ENCODE measurements at places on chromosomes 4 and X.

GRCh38 chr4:161336016-161336530 lies 827.7 kb downstream of the FSTL5 start:
- no peak for DNase-seq

DNA sequence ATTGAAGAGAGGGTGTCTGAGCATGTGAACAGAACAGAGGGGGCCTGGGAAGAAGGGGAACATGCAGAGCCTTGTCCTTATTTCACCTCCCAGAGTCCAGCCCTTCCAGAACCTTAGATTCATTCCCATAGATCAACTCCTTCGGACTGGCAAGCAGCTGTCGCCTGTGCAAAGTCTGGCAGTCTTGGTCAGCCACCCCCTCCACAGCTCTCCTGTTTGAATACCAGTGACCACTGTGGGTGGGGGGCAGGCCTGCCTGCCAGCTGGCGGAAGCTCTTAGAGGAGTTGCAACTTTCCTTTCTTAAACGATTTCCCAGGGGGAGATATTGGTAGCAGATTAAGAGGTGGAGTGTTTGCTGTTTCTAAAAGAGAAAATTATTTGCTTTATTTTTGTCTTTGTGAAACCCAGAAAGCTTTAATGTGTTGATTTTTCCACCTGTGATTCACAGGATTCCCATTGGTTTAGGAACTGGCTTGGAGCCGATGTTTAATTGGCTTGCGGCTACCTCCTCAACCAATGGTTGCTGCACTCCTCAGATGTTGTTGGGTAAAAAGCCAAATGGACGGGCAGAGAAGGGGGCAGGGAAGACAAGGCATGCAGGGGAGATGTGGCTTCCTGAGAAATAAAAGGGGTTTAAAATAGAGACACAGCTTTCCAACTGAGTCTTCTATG lies 62.2 kb upstream of the PRPS1 start:
- peak; percentile 84 for DNase-seq

- peak; percentile 63 for DNase-seq
Observed at GRCh38 chrX:151458824-151459223, 61.8 kb downstream of the VMA21 start.

- peak; percentile 82 for DNase-seq
Observed at GRCh38 chr4:8394061-8394519, 46.4 kb downstream of the ACOX3 start.

Data from iris pigment epithelial cell (primary cell).